Activated CD4-positive, alpha-beta T cell treated with anti-CD3 and anti-CD28 coated beads, Interleukin-2, amount 50 U/mL, for 1 hour (primary cell): ENCODE measurements at places on chromosomes 13 and 19.
A peak's percentile ranks its signal among the peaks of the same experiment; 100 is the strongest.

- DNase-seq = peak; percentile 2
These were observed at the start of gene NLRP5 for GRCh38 chr19:55986487-55986886. Gene NLRP5 (plus strand): TSS chr19:55986775.

DNA sequence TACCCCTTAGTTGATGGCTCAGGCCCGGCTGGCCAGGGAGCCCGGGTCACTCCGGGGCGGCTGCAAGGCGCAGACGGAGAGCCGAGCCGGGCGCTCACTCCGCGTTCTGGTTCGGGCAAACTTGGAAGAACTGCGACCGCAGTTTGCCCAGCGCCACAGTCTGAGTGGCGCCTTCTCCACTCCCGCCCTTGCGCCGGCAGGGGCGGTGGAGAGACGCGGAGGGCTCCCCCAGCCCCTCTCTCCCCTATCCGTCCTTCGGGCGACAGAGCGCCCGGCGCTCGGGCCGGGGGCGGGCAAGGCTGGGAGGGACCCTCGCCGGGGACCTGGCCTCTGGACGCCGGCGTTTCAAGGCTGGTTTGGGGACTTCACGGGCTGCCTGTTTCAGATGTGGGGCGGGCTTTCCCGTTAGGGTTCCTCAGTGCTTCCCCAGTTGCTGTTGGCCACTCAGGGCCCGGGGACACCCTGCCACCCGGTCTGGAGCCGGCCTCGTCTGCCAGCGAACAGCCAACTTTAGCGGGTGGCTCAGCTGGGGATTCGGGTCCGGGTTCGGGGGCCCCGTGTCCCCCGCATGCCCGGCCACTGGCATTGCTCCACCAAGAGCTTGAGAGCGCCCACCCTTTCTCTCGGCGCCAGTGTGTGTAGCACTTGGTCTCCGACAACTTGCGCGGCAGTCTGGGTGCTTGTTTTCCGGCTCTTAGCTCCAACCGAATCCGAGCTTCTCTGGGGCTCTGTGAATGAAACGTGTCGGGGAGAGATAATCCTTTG is 1.5 kb downstream of the GPC6 start:
- DNase-seq = no peak

GRCh38 chr13:39521701-39522100 is 81.3 kb downstream of the LHFPL6 start:
- DNase-seq = no peak

- DNase-seq = no peak
These were observed 35.6 kb downstream of the TNFRSF19 start for GRCh38 chr13:23605831-23606230.

GRCh38 chr13:80924596-80924995 is 583.7 kb upstream of the SPRY2 start:
- DNase-seq = no peak

- no peak for DNase-seq
These were observed 143.9 kb upstream of the IPO5 start for GRCh38 chr13:97809576-97809975.

- no peak for DNase-seq
These were observed 47.8 kb downstream of the UBL3 start for GRCh38 chr13:29802621-29803020.

DNA sequence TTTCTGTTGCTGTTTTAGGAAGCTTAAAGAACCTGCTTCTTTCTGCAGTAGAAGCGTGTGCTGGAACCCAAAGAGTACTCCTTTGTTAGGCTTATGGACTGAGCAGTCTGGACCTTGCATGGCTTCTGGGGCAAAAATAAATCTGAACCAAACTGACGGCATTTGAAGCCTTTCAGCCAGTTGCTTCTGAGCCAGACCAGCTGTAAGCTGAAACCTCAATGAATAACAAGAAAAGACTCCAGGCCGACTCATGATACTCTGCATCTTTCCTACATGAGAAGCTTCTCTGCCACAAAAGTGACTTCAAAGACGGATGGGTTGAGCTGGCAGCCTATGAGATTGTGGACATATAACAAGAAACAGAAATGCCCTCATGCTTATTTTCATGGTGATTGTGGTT is 103.1 kb downstream of the TNFRSF19 start:
- DNase-seq = no peak

DNA sequence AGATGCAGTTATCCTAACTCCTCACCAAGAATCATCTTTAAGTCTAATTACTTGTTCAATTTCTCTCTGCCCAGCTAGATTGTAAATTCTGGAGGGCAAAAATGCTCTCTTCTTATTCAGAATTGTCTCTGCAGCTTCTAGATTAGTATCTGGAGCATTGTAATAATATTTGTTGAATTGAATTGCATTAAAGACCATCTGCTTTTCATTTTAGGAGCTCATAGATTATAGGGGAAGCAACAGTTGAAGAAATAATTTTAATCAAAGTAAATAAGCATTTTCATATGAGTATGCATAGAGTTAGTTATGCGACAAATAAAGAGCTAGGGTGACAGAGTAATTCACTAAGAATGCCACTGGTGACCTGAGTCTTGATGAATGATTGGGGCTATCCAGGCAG is 222.8 kb downstream of the SPRY2 start:
- no peak for DNase-seq

DNA sequence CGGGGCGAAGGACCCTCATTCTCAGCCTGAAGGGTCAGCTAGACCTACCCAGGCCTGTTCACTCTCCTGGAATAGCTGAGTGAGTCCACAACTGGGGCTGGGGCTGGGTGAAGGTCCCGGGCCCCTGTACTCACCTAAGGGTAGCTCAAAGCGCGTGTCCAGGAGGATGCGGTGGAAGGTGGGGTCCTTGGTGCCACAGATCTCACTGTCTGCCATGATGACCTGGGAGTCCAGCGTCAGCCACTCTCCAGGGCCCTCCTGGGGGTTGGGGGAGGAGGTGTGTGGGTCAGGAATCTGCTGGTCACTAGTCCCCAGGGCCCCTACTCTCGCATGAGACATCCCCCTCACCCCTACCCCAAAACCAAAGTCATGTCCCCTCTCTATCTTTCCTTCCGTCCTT is 18.7 kb downstream of the UNC13A start:
- no peak for DNase-seq

DNA sequence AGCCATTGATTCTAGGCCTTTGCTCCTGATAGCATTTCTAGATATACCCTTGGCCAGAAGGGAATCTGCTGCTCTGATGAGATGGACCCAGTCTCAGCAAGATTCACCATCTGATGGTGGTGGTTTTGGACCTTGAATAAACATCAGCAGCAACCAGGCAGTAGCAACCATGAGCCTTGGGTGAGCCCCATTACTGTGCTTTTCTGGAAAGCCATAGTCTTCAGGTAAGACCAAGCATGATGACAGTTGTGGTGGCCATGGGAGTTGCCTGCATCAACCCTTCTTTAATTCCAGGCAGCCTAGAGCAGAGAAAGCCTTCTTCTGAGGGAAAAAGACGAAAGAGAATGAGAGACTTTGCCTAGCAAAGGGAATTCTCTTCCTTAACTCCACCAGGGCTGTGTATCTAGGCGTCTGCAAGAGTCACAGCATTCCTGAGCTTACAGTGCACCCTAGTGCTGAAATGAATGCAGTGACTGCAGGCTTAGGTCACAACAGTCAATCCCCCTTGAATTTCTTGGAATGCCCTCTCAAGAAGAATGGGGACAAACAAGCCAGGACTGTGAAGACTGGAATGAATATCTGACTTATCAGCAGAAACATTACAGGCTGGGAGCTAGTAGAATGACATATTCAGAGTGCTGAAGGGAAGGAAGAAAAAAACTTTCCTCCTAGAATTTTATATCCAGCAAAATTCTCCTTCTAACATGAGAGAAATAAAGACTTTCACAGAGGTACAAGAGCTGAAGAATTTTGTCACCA is 942.4 kb upstream of the PCDH20 start:
- no peak for DNase-seq

GRCh38 chr13:49693191-49693733 is 2.0 kb upstream of the EBPL start:
- DNase-seq = no peak

GRCh38 chr13:30341815-30342570 is 34.6 kb upstream of the KATNAL1 start:
- DNase-seq = no peak

DNA sequence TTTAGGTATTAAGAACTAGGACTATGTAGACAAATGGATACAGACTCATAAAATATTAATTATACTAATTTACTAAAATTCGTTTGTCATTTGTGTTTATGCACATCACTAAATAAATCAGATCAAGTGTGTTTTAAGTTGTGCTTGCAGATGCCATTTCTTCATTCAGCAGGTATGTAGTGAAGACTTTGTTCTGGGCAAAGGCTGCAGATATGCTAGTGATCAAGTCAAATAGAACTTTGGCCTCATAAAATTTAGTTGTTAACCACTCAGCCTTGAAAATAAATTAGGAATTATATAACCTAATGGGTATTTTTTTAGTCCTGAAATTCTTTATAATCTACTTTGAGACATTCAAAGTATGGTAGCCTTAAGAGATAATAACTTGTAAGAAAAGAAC is 80.4 kb upstream of the TRPC4 start:
- DNase-seq = no peak

DNA sequence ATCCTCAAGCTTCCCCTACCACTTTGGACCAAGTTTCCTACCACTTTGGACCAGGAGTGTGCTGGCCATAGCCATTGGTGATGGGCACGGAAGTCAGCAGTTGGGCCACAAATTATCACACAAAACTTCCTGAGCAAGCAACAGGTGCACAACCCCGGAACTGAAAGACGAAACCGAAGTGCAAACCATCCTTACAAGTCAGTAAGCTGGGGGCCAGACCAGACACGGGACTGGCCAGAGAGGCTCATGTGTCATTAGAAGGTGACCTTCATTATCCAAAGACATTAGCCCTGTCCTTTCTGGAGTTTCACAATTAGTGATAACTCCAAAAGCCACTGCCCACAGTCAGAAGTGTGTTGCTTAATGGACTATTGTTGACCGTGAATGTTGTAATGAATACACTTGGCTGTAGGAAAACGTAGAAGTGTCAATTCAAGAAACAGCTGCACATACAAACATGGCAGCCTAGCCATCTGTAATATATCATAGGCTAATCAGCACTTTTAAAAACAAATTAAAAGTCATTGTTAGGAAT is 244.1 kb upstream of the IRS2 start:
- DNase-seq = no peak

- no peak for DNase-seq
These were observed 71.3 kb downstream of the SLC7A1 start for GRCh38 chr13:29524176-29524575.

DNA sequence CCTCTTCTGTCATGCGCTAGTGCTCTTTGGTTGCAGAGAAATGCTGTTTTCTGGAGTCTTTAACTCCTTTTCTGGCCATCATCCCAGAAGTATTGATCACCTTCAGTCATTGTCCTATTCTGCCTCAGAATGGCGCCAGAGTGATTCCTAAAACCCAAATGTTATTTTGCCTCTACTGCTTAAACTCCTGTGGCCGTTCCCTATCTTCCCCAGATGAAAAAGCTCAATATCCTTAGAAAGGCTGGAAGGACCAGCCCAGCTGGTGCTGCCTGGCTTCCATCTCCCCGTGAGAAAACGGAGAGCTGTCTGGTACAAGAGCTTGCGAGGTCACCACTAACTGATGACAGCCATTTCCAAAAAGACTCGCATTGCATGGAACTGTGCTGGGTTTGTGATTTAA is 179.1 kb downstream of the RBM26 start:
- DNase-seq = no peak
